ENCODE measurements at places on chromosomes 6 and 20.

GRCh38 chr6:4380881-4381281 is 245.5 kb upstream of the ECI2 start:
- DNase-seq: no peak

- DNase-seq: no peak
Measured at GRCh38 chr6:118537574-118537973, 10.5 kb upstream of the PLN start.

DNA sequence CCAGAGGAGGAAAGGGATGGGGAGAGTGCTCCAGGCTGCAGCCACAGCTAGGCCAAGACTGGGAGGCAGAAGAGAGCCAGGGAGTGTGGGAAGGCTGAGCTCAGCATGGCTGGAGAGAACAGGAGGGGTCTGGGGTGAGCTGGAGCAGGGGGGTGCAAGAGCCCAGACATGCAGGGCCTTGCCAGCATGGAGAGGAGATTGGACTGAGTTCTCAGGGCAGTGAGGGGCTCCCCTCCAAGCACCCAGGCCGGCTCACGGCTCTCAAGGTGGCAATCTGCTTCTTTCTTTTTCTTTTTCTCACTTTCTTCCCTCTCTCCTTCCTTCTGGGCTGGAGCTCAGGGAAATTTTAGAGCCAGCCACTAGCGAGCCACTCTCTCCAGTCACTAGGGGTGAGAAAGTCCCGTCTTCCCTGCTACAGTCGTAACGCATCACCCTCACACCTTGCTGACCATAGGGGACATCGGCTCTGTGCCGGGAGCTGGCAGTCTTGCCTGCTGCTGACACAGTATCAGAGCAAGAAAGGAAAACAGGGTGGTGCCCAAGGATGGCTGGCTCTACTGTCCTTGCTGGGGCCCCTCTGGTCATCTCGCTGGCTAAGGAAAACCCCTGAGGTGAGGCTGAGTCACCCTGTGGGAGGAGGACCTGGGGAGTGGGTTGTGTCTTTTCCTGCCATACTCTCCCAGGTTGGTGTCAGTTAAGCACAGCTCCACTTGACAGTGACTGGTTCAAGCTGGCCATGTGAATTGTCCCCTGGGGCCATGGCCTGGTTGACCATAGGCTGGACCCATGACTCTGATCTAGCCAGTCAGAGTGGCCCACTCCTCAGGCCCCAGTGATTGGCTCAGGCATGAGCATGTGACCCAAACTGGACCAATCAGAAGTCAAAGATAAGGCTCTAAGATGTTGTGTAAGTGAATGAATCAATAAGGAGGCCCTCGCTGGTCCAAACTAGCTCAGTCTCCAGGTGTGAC is 135.1 kb upstream of the PMEPA1 start:
- no peak for DNase-seq

- DNase-seq: no peak
Measured at GRCh38 chr20:56289652-56290051, 41.1 kb downstream of the MC3R start.

GRCh38 chr6:147699637-147700036 is 191.1 kb downstream of the SAMD5 start:
- DNase-seq: no peak

DNA sequence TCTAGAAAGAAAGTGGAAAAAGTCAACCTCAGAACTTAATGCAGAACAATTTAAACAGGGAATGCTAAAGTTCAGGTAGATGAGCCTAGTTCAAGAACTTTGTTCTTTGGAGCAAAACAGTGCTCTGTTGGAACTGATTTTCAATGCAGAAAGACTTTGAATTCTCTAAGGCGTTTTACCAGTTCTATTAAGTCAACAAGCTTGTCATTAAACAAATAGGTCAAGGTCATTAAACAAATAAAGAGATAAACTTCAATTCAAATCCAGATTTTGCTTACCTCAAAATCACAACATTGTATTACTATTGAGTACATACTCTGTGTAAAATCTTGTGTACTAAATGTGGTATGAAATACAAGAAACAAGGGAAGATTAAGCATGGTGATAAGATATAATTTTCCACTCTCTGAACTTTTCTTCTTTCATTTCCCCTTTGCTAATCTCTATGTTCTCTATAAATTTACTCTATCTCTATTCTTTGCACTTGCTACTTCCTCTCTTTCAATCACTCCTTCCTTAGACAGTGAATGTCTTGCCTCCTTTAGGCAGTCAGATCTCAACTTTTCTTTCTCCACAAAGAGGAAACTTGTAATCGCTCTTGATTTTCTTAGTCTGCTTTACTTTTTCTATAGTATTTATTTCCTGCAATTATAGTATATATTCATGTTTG is 160.8 kb upstream of the KHDRBS2 start:
- no peak for DNase-seq

GRCh38 chr20:61829526-61829925 is 236.2 kb downstream of the TAF4 start:
- DNase-seq: no peak

- no peak for DNase-seq
Measured at GRCh38 chr6:157693867-157694266, 129.2 kb upstream of the SNX9 start.

GRCh38 chr6:77715588-77715987 is 62.7 kb downstream of the MEI4 start:
- no peak for DNase-seq

- peak; percentile 64 for DNase-seq
Measured at GRCh38 chr20:49323622-49324238, 45.9 kb upstream of the ZNFX1 start.

- no peak for DNase-seq
Measured at GRCh38 chr6:170476360-170476759, 76.7 kb downstream of the PSMB1 start.

- no peak for DNase-seq
Measured at GRCh38 chr6:32849126-32849525, 4.4 kb downstream of the TAP1 start.

- DNase-seq: no peak
Measured at GRCh38 chr6:163490826-163491577, 76.5 kb downstream of the QKI start.

DNA sequence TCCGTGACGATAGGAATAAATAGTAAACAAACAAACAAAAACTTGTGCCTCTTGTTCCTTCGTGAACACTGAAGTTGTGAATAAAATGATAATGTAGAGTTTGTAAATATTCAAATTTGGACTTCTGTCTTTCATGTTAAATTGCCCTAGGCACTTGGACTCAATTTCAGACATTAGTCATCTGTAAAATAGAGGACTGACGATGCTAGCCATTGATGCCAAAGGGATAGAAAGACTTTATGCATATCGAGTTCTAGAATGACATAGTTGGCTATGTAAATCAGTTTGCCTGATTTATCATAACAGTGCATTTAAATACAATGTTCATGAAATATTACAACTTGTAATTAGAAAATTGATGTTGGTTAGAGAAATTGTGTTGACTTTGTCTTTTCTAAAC is 45.9 kb upstream of the FLRT3 start:
- no peak for DNase-seq

DNA sequence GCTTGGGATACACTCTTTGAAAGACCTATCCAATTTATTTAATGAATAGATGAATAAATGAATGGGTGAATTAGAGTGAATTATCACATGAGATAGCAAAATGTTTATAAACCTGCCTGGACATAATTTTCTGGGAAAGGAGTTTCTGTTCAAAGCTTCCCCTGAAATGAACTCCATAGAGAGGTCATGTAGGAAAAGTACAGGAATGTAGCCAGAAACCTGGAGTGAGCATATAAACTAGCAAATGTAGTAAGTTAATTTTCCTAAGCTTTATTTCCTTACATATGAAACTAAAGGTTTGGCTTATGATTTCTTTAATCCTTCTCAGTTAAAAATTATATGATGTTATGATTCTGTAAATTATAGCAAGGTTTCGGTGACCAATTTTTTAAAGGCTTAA is 380.3 kb upstream of the RSPO3 start:
- no peak for DNase-seq

- DNase-seq: no peak
Measured at GRCh38 chr6:5624256-5624655, 362.9 kb downstream of the FARS2 start.

DNA sequence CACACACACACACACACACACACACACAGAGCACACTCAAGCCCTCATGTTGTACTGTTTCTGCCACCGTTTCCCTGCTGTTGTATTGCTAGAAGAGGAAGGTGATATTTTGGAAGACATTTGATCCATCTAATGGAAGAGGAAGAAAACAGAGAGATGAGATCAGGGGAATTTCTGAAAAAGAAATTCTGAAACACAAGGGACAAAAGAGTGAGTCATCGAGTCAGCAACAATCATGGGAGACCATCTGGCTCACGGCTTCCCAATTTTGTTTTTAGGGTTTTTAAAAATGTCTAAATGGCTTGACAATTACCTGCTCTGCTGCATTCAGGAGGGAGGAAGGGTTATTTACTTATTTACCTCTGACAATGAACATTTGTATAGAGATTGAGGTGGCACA is 22.0 kb downstream of the SOX4 start:
- DNase-seq: no peak

DNA sequence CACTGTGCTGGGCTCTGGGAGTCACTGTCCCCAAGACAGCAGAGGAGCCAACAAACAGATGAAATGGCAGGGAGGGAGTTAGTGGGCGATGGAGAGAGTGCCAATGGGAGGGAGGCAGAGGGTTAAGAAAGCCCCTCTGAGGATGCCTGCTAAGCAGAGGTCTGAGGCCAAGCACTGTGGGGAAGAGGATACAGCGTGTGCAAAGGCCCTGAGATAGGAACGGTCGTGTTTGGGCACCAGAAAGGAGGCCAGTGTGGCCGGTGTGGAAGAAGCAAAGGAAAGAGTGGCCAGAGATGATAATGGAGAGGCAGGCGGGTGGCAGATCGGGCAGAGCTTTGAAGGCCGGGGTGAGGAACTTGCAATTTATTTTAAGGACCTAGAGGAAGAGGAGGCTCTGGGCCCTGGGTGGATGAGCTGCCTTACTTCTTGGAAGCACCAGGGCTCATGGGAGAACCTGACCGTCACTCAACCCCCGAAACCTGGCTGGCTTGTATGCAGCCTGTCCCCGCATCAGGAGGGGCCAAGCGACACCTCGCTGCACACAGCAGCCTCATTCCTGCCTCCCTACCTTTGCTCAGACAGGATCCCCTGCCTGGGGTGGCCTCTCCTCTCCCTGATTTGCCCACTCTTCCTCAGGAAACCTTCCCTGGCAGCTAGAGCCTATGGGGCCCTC is 73.0 kb downstream of the KCNB1 start:
- no peak for DNase-seq

DNA sequence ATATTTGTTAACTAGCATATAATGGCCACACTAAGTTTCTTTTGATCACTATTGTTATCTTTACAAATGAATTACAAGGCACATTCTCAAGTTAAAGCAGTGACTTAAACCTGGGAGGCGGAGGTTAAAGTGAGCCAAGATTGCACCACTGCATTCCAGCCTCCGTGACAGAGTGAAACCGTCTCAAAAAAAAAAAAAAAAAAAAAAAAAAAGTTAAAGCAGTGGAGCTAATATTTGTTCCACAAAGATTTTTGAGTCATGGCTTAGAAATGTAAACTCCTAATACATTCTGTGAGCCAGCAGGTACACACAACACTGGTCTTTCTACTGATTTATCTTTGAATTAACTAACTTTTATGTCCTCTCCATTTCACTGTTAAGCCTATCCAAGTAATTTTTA is 221.7 kb upstream of the HTR1E start:
- DNase-seq: no peak

- no peak for DNase-seq
Measured at GRCh38 chr6:137883400-137884148, 16.5 kb downstream of the TNFAIP3 start.

GRCh38 chr20:64069614-64070243 is 6.7 kb downstream of the TCEA2 start:
- DNase-seq: no peak

GRCh38 chr20:55961376-55962330 is 43.7 kb downstream of the CBLN4 start:
- no peak for DNase-seq

DNA sequence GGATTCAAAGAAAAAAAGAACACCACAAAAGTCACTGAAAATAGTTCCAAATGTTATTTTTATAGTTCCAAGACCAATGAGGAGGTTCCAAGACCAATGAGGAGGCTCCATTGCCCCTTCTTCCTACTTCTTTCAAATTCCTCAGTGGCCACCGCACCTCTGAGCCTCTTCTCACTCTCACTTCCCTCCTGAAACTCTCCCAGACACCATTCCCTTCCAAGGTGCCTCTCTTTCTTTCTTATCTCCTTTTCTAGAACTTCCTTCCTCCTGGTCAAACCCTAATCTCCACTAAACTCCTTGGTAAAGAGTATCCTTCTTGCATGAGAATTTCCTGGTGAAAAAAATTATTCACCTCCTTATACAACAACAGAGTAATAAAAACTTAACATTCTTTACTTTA is 20.4 kb upstream of the MCUR1 start:
- DNase-seq: no peak

DNA sequence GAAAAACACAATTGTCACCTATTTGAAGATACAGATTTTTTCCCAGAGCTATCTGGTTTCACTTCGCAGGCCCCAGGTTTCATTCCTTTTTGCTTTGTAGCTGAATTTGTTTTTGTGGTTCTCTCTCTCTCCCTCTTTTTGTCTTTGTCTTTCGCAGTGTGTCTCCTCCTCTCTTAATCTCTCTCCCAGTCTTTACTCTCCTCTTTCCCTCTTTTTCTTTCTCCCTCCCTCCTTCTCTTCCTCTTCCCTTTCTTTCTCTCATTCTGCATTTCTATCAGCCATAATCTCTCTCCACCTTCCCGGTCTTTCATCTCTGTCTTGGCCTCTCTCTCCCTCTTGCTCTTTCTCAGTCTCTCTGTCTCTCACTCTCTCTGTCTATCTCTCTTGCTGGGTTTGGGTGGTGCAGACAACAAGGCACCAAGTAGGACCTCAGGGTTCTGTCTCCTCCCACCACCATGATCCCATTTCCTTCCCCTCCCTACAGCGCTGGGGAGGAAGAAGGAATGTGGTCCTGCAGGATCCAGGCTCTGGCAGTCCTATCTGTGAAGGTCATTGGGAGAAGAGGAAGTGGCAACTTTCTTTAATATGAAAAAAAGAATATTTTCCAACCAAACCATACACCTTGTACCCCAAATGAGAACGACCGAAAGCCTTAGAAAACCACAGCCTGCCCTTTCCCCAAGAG is 63.2 kb downstream of the BANF2 start:
- DNase-seq: no peak

DNA sequence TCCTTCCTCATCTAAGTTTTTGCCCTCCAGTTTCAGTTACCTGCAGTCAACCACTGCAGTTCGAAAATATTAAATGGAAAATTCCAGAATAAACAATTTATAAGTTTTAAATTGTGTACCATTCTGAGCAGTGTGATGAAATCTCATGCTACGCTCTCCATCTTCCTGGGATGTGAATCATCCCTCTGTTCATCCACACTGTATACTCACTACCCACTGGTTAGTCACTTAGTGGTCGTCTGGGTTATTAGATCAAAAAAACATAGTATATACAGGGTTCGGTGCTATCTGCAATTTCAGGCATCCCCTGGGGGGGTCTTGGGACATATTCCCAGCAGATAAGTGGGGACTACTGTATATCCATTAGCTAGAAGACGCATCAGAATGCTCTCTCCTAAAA is 151.9 kb upstream of the SLC22A16 start:
- DNase-seq: no peak

Data from NCI-H2107 (cell line).